ENCODE measurements at places on chromosomes 12 and 14. TPM values are rescaled to one million over a fixed set of nuclear protein-coding genes. Genes with fewer than 3 reads are reported as not detected.

TEX22 gene
- total RNA-seq: 0.36 TPM

PPP1R36 gene
- total RNA-seq: 0.41 TPM

ANO2 gene
- not detected for total RNA-seq

PTPRB gene
- 0.69 TPM for total RNA-seq

MMP19 gene
- 0.62 TPM for total RNA-seq

GLIPR1L1 gene
- not detected for total RNA-seq

ANKRD52 gene
- total RNA-seq: 42.1 TPM

DHH gene
- total RNA-seq: not detected

MYF5 gene
- not detected for total RNA-seq

LMNTD1 gene
- total RNA-seq: not detected

SLC8A3 gene
- total RNA-seq: not detected

HAL gene
- 0.60 TPM for total RNA-seq

FOXG1 gene
- 0.20 TPM for total RNA-seq

POTEM gene
- total RNA-seq: not detected

WSCD2 gene
- not detected for total RNA-seq

FIGNL2 gene
- 0.26 TPM for total RNA-seq

SLC25A21 gene
- 1.2 TPM for total RNA-seq

PHLDA1 gene
- 28.3 TPM for total RNA-seq

PRPH gene
- total RNA-seq: 1.6 TPM

GUCY2C gene
- total RNA-seq: not detected

KDM5A gene
- 21.4 TPM for total RNA-seq

PROX2 gene
- total RNA-seq: not detected

TCL1B gene
- not detected for total RNA-seq

All from A549 treated with Hydrocortisone at 1 μM for 4 hours (cell line).